H1 (cell line): ENCODE measurements at places on chromosomes 16 and 17.

GRCh38 chr16:72818236-72818845 is 229.6 kb downstream of the ZFHX3 start:
- peak; percentile 57 for DNase-seq

DNA sequence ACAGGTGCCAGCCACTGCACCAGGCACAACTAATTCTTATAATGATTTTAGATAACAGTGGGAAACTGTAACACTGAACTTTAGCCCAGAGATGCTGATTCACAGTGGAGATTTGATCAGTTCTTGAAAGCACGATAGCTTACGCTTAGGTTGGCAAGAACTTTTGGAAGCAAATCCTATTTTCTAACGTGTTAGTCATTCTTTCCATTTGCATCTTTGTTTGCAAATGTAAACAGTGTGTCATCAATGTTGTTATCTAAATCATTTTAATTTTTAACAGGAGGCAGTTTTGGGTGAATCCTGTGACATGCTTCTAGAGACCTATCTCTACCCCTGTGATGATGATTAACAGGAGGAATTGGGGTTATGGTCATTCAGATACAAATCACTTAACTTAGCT is 35.7 kb upstream of the GNA13 start:
- DNase-seq = no peak

DNA sequence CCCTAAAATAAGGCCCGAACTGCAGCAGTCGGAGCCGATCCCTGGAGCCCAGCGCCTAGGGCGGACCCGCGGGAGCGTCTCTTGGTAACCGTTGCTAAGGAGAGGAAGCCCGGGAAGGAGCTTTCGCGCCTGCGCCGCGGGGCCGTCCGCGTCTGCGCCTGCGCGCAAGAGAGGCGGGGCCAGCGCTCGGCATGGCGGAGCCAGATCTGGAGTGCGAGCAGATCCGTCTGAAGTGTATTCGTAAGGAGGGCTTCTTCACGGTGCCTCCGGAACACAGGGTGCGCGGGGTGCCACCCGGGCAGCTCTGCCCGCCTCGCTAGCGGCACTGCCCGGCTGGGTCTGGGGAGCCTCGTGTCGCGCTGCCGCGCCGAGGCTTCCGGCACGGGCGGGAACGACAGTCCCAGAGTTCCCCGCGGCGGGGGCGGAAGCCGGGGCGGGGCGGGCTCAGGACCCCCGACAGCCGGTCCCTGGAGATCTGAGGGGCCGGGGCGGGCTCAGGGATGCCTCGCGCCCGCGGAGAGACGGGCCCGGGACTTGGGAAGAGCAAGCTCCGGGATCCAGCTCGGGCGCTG is at the start of gene CDK10:
TSS of gene CDK10 (plus strand) at position 170 of the 572 bp plus-strand sequence. CDS start at position 192, 22 bp downstream.
- DNase-seq = no peak

- no peak for DNase-seq
Observed at GRCh38 chr17:34781571-34782108, 179.6 kb downstream of the CCT6B start.
